ENCODE measurements at places on chromosomes 4 and X. TPM values are rescaled to one million over a fixed set of nuclear protein-coding genes. Genes with fewer than 3 reads are reported as not detected.

VSIG1 gene
- 0.20 TPM for total RNA-seq

ASMT gene
- total RNA-seq: not detected

HHIP gene
- 59.1 TPM for total RNA-seq

MAGEB10 gene
- not detected for total RNA-seq

BEND2 gene
- total RNA-seq: not detected

NEUROG2 gene
- not detected for total RNA-seq

CFAP47 gene
- not detected for total RNA-seq

FAAH2 gene
- total RNA-seq: 0.60 TPM

PRR27 gene
- not detected for total RNA-seq
